ENCODE measurements at places on chromosomes 12 and 14.

DNA sequence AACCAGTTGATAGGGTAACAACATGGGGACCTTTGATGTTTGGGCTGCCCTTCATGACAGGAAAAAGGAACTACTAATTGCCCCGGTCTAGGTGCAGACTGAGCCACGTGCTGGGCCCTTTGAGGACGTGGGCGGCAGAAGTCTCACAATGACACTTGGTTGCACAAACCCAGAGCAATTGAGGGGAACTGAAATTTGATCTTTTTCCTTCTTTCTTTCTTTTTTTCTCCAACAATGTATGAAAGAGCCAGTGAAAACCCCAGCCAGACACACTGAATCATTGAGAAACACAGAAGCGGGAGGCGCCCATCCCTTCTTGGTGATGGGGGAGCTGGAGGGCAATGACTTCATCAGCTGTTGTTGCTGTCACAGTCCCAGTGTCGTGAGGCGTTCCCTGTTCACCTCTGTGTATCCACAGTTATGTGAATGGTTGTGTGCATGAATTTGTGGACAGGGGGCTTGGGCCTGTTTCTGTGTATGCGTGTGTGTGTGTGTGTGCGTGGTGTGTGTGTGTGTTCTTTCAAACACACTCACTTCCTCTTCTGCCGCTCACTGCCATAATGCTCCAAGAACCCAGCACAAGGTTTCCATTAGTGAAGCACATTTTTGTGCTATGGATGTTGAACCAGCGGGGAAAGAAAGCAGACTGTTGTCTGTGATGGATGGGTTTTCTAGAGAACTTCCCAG lies 137.5 kb upstream of the CCND2 start:
- DNase-seq, result no peak

DNA sequence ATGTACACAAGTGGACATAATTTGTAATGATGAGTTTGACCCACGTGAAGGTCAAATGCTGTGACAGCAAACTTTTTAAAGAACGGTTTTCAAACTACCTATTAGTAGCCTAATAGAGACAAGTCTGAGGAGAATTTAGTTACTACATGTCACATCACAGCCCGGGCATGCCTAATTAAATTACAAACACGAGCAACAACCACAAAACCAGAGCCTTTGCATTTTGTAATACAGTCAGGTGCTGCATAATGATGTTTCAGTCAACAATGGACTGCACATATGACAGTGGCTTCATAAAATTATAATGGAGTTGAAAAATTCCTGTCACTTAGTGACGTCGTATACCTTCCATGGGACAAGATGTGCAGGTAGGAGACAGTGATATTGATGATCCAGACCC lies 274.5 kb downstream of the DACT1 start:
- DNase-seq, result no peak

DNA sequence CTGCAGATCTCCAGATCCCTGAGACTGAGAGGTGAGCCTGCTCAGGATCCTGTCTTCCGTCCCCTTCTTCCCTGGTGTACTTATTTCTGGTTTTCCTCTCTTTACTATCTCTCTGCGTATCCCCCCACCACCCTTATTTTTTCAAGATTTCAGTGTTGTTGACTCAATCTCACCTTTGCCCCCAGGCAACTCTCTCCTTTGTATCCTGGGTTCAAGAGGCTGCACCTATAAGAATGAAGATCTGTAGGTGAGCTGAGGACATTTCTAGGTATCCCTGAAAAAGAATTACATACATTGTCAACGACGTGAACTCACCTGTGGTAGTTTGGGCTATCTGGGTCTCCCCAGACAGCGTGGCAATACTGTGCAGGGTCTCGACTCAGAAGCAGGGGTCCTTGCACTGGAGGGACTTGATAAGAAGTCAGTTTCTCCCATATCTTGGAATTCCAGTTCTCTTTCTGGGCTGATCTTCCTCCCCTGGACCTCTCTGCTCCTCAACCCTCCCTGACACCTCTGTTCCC lies 659 bp downstream of the CIROP start:
- no peak for DNase-seq

DNA sequence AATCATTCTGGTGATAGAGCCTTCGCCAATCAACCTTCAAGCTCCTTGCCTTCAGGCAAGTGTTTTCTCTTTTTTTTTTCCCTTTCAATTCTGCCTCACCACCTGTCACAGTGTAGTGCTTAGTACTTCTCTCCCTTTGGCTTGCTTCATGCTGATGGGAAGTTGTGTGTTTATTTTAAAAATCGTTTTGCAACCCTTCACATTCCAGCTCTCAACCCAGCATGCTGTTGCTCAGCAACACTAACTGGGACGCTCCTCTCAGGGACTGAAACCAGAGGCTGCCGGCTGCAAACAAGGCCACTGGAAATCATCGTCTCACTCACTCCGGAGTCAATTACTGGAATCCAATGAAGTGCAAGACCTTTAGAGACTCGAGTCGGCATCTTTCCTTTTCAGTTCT lies 342.7 kb downstream of the PRKD1 start:
- peak; percentile 91 for DNase-seq

- no peak for DNase-seq
Observed at GRCh38 chr12:128820723-128821432, 2.9 kb downstream of the SLC15A4 start.

DNA sequence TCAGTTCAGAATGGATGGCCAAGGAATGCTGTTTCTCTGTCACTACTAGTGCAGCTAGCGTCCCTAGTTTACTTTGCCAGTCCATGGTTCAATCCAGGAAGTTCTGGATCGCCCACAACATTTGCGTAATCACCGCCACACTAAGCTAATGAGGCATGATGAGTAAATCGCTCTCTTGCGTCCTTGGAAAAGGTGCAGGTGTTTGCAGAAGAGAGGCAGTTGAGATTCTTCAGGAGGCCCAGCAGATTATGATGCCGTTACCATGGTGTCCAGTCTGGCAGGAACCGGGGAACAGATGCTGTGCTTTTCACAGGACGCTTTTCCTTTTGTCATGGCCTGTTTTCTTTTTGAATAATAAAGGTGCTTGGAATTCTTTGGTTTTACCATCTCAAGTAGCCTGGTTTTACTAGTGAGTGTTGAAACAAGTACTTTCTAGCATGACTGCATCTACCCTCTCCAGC lies 9.0 kb downstream of the TPH2 start:
- DNase-seq, result peak; percentile 72

- DNase-seq, result no peak
Observed at GRCh38 chr14:67806246-67806645, 10.1 kb downstream of the ZFYVE26 start.
